AML-193 (cell line): ENCODE measurements at places on chromosomes 12 and 14.
A peak's percentile ranks its signal among the peaks of the same experiment; 100 is the strongest.

DNA sequence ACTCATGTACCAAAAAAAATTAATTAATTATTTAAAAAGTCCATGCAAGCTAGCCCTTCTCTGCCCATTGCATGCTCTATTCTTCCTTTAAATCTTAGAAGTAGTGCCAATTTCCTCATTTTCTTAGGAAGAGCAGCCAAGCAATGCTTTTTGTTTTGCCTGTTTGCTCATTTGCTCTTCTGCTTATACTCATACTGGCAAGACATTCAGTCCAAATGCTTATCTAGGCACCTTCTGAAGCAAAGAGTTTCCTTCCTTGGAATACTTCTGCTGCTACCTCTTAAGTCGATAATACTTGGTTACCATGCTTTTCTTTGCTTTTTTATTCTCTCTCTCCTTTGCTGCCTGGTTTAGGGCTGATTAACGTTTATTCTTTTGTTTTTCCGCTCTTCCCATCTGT lies 1318.3 kb downstream of the AACS start:
- no peak for DNase-seq

DNA sequence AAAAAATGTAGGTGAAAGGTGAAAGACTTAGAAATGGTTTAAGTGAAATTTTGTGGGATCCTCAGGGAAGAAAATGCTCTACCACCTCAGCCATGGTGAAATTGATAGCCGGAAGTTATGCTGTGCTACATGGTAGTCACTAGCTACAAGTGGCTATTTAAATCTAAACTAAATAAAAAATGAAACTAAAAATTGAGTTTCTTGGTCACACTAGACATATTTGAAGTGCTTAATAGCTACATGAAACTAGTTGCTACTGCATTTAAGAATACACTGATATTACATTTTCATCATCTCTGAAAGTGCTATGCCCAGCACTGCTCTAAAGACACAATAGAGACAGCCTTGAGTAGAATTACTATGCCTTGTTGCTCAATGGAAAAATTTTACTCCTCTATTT lies 10.3 kb upstream of the SLCO1B3 start:
- no peak for DNase-seq

- no peak for DNase-seq
Measured at GRCh38 chr12:19307451-19307850, 131.8 kb upstream of the AEBP2 start.

DNA sequence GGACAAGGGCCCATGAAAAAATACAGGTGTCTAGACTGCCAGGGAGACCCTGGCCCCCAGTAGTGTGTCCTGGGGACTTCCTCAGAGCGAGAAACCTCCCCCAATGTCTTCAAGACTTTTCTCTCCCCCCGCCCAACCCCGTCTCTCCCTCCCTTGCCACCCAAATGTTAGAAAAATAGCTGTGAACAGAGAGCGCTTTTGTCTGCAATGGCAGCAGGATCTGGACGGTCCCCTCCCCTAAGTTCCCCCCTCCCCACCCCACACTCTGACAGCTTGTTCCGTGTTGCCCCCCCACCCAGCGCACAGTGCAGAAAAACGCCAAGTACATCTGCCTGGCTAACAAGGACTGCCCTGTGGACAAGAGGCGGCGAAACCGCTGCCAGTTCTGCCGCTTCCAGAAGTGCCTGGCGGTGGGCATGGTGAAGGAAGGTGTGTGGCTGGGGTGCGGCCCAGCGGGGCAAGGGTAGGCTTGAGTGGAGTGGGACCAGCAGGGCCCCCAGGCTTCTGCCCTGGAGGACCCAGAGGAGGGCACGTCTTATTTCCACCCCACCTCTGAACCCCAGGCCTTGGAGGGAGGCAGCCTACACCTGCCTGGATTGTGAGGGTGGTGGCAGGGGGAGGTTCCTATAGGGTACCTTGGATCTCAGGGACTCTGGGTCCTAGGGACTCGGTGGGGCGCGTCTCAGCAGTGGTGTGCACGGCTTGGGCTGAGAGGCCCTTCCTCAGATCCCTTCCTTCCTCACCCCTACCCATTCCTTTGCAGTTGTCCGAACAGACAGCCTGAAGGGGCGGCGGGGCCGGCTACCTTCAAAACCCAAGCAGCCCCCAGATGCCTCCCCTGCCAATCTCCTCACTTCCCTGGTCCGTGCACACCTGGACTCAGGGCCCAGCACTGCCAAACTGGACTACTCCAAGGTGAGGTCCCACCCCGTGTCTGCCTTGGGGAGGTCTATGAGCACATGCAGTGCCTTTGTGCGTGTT lies 4.8 kb downstream of the NR4A1 start:
- DNase-seq, result no peak

- no peak for DNase-seq
Measured at GRCh38 chr12:124497658-124498057, 69.8 kb downstream of the NCOR2 start.

DNA sequence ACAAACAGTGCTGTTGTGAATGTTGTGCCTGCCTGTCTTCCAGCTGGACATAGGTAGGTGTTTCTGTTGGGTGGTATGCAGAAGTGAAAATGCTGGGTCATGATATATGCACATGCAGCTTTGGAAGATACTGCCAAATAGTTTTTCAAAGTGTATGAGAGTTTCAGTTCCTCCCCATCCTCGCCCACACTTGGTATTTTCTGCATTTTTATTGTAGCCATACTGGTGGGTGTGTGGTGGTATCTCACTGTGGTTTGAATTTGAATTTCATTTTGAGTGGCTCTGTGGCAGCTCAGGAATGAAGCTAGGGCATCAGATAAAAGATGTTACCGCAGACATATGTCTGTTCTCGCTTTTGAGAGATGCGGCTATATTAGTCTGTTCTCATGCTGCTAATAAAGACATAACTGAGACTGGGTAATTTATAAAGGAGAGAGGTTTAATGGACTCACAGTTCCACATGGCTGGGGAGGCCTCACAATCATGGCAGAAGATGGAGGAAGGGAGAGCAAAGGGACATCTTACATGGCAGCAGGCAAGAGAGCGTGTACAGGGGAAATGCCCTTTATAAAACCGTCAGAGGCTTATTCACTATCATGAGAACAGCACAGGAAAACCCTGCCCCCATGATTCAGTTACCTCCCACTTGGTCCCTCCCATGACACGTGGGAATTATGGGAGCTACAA lies 183.1 kb downstream of the CAND1 start:
- no peak for DNase-seq

DNA sequence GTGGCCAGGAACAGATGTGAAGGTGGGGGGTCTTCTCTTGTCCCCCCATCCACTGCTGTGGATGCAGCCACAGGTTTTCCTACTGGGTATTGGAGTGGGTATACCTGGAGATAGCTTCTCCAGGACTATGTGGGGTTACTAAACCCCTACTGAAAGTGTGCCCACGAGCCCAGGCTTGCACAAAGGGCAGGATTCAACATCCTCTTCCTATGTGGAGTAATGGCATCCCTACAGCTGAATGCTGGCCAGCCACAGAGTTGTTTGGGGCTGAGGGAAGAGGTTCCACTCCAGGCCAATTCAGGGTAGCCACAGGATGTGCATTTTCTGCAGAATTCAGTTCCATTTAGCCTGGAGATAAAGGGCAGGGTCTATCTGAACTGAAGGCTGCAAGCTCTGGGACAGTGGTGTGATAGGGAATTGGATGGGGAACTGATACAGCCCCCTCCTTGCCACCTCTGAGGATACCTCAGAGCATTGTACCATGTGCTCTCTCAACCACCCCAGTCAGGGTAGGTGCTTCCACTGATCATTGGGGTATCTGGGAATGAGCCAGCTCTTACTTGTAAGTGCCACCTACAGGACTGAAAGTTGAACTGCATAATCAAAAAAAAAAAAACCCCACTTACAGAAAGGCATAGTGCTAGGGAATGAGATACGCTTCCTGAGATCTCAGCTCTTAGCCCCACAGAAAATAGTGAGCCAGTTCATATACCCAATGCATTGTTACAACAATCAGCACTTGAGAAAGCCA lies 187.1 kb downstream of the KITLG start:
- peak; percentile 34 for DNase-seq

DNA sequence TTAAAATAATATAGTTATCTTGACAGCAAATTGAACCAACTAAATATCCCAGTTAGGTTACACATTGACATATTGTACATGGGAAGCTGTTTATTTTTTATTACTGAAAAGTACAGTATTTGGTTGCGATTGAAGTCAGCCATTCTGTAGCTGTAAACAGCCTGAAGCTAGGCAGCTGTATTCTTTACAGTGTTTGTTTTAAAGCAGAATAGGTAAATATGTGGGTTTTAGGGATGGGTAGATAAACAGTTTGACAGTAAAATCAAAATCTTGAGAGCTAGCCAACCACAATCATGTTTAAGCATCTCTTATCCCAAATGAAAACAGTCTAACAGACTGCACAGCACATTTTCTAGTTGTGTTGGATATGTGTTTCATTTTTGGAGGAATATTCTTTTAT lies 45.7 kb downstream of the TTC6 start:
- DNase-seq, result no peak

DNA sequence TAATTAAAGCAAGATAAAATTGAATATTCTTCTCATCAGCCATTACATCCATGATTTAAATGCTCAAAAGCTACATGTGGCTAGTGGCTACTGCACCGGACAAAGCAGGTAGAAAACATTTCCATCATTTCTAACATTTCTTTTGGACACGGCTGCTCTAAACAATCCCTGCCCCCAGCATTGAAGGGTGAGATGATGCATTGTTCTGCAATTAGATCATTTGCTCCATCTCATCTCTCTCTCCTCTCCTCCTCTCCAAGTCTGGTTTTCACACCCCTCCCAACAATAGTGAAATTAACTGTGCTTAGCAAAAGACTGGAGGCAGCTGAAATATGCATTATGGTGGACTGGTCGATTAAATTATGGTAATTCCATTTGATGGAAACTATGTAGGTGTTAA lies 288.5 kb downstream of the KSR2 start:
- no peak for DNase-seq

GRCh38 chr14:74763803-74764531 lies 851 bp downstream of the YLPM1 start:
- no peak for DNase-seq

GRCh38 chr14:32201816-32202490 lies at the start of gene RNU6-7:
Gene RNU6-7 (plus strand): TSS chr14:32202045.
- DNase-seq, result no peak

DNA sequence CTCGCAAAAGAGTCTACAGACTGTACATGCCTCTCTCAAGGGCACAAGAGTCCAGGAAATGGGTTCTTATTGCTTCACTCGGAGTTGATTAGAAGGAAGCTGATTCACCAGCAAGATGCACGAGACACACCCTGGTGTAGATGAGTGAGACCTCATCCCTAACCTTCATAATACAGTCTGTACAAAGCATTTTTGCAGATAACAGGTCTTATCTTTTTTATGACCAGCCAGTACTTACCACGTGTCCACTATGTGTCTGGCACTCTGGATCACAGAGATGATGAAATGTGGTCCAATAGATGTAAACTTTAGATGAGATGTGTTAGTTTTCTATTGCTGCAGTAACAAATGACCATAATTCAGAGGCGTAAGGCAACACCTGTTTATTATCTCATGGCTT lies 53.4 kb upstream of the PWP1 start:
- no peak for DNase-seq

GRCh38 chr12:54027442-54027786 lies 826 bp upstream of the HOXC6 start:
- no peak for DNase-seq

DNA sequence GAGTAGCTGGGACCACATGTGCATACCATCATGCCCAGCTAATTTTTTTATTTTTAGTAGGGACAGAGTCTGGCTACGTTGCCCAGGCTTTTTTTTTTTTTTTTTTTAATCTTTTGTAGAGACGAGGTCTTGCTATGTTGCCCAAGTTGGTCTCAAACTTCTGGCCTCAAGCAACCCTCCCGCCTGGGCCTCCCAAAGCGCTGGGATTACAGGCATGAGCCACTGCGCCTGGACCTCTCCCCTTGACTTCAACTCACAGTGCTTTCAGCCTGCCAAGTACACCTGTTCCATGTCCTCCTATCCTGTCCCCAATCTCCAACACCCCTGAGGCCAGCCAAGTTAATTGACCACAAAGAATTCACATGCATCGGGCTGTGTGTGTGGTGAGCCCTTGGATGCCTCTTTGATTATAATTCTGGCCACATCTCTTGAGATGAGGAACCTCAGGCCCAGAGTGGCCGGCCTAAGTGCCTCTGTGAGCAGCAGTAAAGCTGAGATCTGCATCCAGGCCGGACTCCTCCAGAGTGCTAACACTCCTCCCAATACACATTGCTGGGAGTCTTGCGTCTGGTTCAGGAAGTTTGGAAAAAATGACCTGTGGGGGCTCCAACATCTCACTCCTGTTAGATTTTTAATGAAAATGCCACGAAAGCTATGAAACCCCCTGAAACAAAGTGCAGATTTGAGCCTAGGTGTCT lies 6.8 kb downstream of the RAB35 start:
- no peak for DNase-seq

DNA sequence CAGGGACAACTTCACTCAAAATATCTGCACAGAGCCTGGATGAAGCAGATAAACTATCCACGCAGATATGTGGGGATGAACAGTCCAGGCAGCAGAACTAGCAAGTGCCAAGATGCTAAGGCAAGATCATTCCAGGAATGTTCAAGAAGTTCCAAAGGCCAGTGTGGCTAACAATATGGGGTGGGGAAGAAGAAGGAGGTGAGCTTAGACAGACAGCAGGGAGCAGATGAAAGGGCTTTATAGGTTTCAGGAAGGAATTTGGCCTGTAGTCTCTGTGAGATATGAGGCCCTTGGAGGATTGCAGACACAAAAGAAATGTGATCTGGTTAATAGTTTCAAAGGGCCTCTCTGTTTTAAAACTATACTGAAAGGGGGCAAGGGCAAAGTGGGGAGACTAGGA lies 63.5 kb upstream of the PPM1H start:
- no peak for DNase-seq

DNA sequence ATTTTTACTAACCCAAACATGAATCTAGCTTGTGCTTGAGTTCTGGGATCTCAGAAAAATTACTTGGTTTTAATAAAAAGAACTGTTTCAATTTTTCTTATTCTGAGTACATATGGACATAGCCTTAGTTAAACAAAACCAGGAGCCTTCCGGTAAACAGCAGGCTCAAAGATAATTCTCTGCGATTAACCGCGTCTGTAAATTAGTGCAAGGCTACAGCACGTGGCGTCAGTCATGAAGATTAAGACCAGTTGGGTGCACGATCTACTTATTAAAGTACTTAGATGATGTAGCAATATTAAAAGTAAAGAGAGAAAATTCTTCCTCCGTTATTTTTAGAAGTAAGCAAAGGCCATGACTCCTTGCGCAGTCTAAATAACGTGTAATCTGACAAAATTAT lies 700 bp downstream of the KCNJ8 start:
- no peak for DNase-seq

- no peak for DNase-seq
Measured at GRCh38 chr12:106585521-106586277, 2.9 kb downstream of the RFX4 start.
